ENCODE measurements at places on chromosomes 1 and 21. TPM values are rescaled to one million over a fixed set of nuclear protein-coding genes. Genes with fewer than 3 reads are reported as not detected.

- no peaks in the 10 kb centered on the region for H3K4me1 ChIP-seq
- DNase-seq = no peak
- H3K27ac ChIP-seq = peak overlapping the region; percentile 46
- no peak overlapping the region for H3K4me3 ChIP-seq
These were observed 17.5 kb downstream of the LRRC41 start for GRCh38 chr1:46285730-46286477.

The CEP104 gene
- total RNA-seq = 36.2 TPM

- H3K4me3 ChIP-seq = no peak overlapping the region
- H3K36me3 ChIP-seq = no peaks in the 10 kb centered on the region
- H3K27ac ChIP-seq = no peak overlapping the region
- DNase-seq = no peak
- H3K4me1 ChIP-seq = no peaks in the 10 kb centered on the region
These were observed 520.4 kb upstream of the CXADR start for GRCh38 chr21:16992448-16992847.

DNA sequence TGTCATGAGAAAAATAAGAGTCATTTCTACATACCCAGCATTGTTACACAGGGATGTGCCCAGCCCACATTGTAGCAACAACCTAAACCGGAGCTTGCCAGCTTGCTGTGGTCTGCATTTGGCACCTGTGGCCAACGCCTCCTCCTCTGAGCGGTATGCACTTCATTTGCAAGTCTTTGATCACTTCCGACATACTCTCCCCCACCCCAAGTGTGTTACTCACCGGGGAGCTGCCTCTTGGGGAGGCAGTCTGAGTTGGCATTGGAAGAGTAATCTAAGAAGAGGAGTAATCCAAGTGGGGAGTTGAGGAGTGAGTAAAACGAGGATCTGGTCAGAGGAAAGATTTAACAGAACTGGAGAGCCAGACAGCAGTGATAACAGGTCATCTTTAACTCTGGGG lies 3.8 kb downstream of the BCL9 start:
- H3K36me3 ChIP-seq = peaks cover 6% of the 10 kb centered on the region
- H3K4me3 ChIP-seq = peak overlapping the region; percentile 38
- DNase-seq = no peak

GRCh38 chr1:31020007-31020790 lies 45.3 kb downstream of the PUM1 start:
- no peaks in the 10 kb centered on the region for H3K27me3 ChIP-seq
- no peaks in the 10 kb centered on the region for H3K36me3 ChIP-seq

The ANKRD35 gene
- 0.11 TPM for total RNA-seq

DNA sequence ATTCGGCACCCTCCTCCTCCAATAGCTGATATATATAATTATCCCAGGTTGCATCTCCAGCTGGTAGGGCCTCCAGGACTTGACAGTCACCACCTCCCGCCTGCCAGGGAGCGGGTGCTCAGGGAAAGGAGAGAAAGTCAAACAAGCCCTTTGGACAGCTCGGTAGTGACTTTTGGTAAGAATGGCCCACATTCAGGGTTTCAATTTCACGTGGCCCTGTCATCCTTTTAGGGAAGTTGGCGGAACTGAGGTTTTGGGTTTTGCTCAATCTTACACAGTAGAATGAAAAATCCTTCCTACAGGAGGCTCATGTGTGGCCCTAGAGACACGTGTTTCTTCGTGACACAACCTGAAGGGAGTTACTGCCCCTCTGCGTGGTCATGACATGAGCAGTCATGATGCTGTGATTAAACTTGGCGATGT lies 44.2 kb downstream of the CAPN8 start:
- no peak overlapping the region for H3K27ac ChIP-seq
- H3K36me3 ChIP-seq = no peaks in the 10 kb centered on the region
- H3K4me1 ChIP-seq = peaks cover 16% of the 10 kb centered on the region
- H3K4me3 ChIP-seq = no peak overlapping the region

The FAM131C gene
- 0.48 TPM for total RNA-seq

DNA sequence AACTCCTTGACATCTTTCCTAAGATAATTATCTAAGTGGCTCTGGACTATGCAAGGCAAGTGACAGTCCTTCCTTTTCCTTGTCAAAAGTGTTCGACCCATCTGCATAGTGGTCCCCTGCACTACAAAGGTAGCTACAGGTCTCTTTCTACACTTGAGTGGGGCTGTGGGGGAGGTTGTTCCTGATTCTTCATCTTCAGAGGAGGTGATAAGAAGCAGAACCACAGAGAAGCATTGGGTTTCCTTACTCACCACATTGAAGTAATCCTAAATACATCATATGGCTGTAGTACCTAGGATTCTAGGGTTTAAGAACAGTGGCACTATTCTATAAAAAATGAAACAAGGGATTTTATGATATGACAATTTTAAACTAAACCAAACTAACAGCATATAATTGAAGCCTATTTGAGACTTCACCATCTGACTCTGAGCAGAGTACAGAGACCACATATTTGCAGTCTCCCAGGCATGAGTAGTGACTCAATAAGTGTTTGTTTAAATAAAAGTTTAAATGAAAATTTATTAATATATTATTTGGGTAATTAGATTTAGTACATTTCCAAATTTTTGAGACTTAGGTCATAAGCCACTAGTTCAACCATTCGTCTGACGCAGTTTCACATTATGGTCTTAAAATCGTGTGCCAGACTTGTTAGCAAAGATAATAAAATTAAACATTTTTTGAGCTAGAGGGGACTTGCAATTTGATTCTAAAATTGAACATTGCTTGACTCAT lies 54.9 kb upstream of the NEK7 start:
- H3K4me1 ChIP-seq = no peaks in the 10 kb centered on the region
- H3K4me3 ChIP-seq = no peak overlapping the region
- H3K27me3 ChIP-seq = no peaks in the 10 kb centered on the region
- H3K27ac ChIP-seq = no peak overlapping the region
- no peaks in the 10 kb centered on the region for H3K36me3 ChIP-seq

DNA sequence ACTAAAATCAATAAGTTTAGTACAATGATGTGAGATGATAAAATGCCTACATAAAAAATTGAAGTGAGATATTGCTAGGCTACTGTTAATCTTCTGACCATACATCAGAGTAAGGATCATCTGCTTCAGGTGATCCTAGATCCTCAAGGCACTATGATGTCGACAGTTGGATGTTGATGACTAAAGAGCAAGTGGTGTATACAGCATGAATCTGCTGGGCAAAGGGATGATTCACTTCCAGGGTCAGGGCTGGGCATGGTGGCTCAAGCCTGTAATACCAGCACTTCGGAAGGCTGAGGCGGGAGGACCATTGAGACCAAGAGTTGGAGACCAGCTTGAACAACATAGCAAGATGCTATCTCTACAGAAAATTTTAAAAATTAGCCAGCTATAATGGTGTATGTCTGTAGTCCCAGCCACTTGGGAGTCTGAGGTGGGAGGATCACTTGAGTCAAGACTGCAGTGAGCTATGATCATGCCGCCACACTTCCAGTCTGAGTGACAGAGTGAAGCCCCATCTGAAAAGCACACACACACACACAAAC lies 24.6 kb downstream of the NUF2 start:
- H3K36me3 ChIP-seq = peaks cover 13% of the 10 kb centered on the region
- no peak overlapping the region for H3K4me3 ChIP-seq
- DNase-seq = no peak
- no peaks in the 10 kb centered on the region for H3K27me3 ChIP-seq

DNA sequence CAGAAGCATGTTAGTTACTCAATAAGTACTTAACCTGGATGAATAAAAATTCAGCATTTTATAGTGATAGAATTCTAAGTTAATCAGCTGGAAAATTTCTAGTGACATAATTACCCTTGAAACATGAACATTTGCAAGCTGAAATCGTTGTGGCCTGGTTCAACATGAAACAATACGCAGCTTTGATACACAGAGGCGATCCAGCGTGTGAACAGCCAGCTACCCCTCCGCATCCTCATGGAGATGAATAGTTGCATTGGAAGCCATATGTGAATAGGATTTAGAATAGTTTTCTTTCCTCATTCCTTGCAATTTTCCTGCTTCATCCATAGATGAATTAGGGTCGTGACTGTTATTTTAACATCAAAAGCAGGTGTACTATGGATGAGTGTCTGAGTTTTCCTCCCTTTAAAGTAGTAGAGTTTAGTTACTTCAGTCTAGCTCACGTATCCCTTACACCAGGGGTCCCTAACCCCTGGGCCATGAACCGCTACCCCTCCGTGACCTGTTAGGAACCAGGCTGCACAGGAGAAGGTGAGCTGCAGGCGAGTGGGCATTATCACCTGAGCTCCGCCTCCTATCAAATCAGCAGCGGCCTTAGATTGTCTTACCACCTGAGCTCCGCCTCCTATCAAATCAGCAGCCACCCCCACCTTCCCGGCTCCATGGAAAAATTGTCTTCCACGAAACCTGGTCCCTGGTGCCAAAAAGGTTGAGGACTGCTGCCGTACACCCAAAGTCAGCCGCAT lies 6.2 kb upstream of the TARBP1 start:
- H3K4me1 ChIP-seq = peaks cover 5% of the 10 kb centered on the region
- H3K4me3 ChIP-seq = peak overlapping the region; percentile 1
- H3K36me3 ChIP-seq = no peaks in the 10 kb centered on the region
- no peak overlapping the region for H3K27ac ChIP-seq

DNA sequence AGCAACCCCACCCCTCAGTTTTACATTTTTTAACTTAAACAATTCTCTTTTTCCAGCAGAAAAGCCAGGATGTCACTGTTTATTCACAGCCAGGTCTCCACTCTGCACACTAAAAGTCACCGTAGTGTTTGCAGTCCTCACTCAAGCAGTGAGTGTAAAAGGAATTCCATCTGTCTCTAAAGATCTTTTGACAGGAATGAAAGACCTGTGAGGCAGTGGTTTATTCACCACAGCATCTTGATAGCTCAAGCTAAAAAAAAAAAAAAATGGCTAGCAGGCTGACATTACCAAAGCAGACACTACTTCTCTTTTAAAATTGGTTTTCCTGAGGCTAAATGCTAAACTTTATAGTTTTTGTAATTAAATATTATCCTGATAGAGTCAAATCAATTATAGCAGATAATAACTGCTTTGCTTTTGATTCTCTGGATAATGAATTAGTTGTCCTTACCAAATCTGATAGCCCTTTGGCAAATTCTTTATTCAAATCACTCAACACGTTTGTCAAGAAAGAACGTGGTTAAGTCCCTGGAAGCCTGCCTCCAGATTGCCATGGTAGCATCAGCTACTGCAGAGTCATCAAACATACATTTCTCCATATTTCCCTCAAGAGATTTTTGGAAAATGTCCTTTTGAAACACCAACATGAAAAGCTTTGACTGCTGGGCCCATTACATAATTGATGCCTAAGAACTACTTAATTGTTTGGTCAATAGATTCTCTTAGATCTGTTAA lies 22.2 kb upstream of the SLC5A9 start:
- H3K36me3 ChIP-seq = no peaks in the 10 kb centered on the region
- peaks cover 10% of the 10 kb centered on the region for H3K4me1 ChIP-seq
- DNase-seq = no peak
- H3K27ac ChIP-seq = no peak overlapping the region
- H3K4me3 ChIP-seq = no peak overlapping the region
- peaks cover 15% of the 10 kb centered on the region for H3K27me3 ChIP-seq

- H3K27me3 ChIP-seq = no peaks in the 10 kb centered on the region
- no peak overlapping the region for H3K27ac ChIP-seq
- no peaks in the 10 kb centered on the region for H3K4me1 ChIP-seq
These were observed 14.3 kb upstream of the DNAJC28 start for GRCh38 chr21:33505833-33506232.

DNA sequence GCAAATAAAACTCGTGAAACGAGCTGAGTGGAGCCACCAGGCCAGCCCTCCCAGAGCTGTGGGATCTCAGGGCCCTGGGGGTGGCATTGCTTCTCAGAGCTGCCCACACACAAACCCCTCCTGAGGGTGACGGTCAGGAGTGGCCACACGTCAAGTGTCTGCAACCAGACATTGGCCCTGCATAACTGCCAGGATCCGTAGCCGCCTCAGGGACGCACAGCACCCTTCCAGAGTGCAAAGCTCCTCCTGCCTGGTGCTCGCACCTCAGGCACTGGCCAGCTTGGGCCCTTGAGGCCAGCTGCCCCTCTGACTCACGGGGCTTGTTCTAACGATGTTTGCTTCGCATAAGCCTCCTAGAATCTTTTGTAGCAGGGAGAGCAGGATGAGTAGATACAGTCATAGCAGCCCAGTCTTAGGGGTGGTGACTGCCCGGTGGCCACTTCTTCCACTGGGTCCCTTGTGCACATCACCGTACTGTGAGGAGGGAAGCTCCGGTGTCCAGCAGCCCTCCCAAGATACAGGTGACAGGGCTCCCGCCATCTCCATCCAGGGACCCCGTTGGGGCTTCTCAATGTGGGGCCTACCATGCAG lies 5.0 kb downstream of the WNT3A start:
- H3K36me3 ChIP-seq = no peaks in the 10 kb centered on the region
- H3K27me3 ChIP-seq = peaks cover 73% of the 10 kb centered on the region
- H3K27ac ChIP-seq = no peak overlapping the region
- H3K4me3 ChIP-seq = no peak overlapping the region
- H3K4me1 ChIP-seq = peaks cover 4% of the 10 kb centered on the region
- no peak for DNase-seq

The HPDL gene
- 10.6 TPM for total RNA-seq

The B3GALT2 gene
- 0.84 TPM for total RNA-seq

The HPCAL4 gene
- 0.49 TPM for total RNA-seq

The HNRNPCL1 gene
- total RNA-seq = not detected

GRCh38 chr1:115218034-115218405 lies 120.0 kb downstream of the NGF start:
- no peak overlapping the region for H3K27ac ChIP-seq
- H3K27me3 ChIP-seq = peaks cover 2% of the 10 kb centered on the region
- no peaks in the 10 kb centered on the region for H3K36me3 ChIP-seq
- no peak for DNase-seq

The FTCD gene
- 1.4 TPM for total RNA-seq

DNA sequence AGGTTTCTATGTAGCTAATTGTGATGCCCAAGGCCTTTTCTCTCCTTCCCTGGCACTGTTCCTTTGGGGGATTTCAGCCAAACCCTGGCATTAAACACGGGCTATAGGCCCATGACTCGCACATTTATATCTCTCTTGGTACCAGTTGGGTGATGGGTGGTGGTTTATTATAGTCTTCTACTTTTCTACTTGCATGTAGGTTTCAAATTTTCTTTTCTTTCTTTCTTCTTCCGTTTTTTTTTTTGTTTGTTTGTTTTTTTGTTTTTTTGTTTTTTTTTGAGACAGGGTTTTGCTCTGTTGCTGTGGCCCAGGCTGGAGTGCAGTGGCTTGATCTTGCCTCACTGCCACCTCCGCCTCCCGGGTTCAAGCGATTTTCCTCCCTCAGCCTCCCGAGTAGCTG lies 1.1 kb downstream of the IL10RB start:
- H3K4me1 ChIP-seq = peaks cover 21% of the 10 kb centered on the region
- DNase-seq = no peak
- peak overlapping the region; percentile 91 for H3K4me3 ChIP-seq
- H3K27ac ChIP-seq = no peak overlapping the region

DNA sequence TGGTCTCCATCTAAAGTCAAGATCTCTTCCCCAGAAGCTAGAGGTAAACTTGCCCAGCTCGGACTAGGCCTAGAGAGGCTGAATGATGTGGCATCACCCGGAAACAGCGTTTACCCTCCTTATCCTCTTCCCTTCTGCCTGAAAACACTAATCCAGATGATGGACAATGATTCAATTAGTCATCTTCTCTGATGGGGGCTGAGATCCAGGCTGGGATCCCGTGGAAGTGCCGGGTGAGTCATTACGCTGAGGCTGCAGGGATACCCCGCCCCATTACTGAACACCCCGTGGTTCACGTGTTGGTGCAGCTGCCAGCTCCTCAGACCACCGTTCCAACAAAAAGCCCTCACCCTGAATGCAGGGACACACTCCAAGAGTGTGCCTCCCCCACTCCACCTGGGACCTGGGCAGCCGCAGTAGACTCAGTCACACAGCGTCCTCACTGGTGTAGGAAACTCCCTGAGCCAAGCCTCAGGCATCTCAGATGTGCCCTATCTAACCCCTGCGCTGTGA lies 2.0 kb downstream of the S100A6 start:
- no peak overlapping the region for H3K4me3 ChIP-seq
- no peak for DNase-seq
- no peak overlapping the region for H3K27ac ChIP-seq
- H3K4me1 ChIP-seq = peaks cover 27% of the 10 kb centered on the region

GRCh38 chr1:184888505-184888904 lies 85.8 kb downstream of the NIBAN1 start:
- H3K36me3 ChIP-seq = no peaks in the 10 kb centered on the region
- H3K4me1 ChIP-seq = peaks cover 8% of the 10 kb centered on the region

Measured in neural crest cell (in vitro differentiated cells).